ENCODE measurements at places on chromosomes 12 and 14.

DNA sequence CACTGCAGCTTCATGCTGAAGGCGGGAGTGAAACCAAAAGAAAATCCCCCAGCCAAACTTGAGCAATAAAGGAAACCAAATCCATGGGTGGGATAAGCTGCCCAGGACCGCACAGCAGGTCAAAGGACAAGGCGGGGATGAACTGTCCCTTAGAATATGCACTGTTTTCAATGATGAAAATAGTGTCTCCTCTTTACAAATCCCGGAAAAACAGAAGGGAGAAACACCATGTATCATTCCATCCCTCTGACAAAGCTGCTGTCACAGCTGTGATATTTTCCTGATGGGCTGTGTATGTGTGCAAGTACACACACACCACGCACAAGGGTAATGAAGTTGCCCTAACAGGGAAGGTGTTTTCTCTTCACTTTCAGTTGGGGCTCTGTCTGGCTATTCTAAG, 70.3 kb downstream of the ACTN1 start:
- no peak for DNase-seq

DNA sequence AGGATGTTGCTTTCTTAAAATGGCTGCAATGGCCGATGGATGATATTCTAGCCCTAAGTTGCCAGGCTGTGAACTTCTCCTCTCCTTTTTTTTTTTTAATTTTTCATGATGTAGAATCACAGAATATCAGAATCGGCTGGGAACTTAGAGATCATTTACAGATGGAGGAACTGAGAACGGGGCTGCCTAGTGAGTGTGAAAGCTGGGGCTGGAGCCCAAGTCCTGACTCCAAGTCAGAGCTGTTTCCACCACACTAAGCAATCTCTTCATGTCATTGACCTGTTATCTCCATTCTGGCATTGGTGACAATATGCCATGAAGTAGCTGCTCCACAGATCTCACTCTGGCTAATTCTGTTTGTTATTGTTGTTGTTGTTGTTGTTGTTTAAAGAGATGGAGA, 121.7 kb downstream of the SLC38A1 start:
- DNase-seq: no peak

DNA sequence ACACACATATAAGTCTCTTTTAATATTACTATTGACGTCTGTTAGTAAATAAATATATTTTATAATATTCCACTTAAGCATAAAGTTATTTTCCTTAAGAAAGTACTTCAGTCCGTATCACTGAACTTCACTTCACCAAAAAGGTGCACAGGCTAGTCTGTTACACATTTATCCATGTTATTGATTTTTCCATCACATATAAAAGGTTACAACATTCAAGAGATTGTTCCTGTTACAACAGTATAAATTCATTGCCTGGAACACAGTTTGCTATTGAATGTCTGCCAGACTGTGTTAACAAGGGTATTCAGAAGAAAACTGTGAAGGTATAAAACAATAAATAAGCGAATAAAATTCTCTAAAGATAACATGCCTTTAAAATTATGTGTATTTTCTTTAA, 175.9 kb downstream of the NTS start:
- no peak for DNase-seq

DNA sequence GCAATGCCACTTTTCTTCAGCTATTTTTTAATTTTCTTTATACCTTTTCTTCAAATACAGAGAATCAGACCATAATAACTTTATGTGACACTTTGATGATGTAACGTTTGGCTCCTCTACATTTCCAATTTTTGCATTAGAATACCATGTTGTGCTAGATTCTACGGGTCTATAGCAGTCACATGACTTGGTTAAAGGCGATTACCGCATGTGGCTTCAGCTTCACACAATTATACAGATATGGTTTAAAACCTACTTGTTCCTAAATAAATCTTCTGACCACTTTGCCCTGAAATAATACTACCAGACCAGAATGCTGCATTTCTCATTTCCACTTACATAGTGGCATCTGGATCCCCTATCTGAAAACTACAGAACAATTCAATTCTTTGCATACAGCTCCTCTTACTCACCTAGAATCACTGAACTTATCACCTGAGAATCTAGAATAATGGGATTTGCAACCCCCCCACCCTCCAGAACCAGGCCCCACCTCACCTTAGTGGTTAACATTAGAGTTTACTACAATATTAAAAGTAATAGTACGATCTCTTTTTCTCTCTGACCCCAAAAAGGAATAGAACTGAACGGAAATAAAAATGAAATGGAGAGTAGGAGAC, 1.3 kb downstream of the MAX start:
- no peak for DNase-seq

DNA sequence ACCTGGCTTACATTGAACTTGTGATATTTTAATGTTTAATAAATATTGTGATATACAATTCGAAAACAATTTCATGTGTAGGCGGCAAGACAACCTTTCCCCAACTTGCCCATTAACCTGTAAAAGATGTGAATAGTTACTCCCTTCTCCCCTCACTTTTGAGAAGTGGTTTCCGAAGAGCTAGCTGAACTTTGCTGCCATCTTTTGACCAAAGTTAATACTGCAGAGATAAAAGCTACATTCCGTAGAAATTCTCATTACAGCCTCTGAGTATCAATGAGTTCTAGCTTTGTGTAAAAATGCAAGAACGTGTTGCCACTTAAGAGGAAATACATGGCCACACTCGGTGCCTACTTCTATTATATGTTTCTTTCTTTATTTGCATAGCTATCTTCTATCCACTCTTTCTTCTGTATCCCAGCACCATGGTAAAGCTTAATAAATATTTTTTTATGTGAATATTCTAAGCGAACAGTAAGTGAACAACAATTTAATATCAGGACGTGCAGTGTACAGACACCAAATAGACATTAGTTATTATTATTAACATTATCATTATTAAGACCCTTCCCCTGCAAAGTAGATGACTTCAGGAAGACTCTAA, 105.1 kb upstream of the TMEM260 start:
- DNase-seq: no peak

- no peak for DNase-seq
These were observed 58.8 kb downstream of the CCER1 start for GRCh38 chr12:90896164-90896563.

DNA sequence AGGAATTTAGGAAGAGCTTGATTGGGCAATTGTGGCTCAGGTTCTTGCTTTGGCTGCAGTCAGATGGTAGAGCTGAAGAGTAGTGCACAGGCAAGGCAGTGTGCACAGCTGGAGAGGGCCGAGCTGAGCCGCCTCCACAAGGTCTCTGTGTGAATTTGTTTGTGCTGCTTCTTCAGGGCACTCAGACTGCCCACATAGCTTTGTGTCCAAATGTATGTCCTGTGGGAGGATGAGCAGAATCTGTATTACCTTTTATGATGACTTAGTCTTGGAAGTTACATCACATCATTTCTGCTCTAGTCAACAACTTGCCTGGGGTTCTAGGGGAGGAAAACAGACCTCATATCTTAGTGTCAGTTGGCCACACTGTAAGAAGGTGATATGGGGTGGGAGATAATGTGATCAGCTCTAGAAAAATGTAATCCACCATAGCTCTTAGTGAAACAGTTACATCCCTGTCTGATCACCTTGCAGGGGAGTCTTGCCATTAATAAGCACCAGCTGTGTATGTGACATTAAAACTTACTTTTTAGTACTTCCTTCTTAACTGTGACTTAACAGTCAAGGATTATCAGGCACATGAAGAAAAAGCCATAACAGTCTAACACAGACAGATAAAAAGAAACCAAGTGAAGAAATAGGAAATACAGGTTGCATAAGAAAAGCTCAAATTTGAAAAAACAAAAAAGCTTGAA, 53.4 kb downstream of the RCOR1 start:
- no peak for DNase-seq

DNA sequence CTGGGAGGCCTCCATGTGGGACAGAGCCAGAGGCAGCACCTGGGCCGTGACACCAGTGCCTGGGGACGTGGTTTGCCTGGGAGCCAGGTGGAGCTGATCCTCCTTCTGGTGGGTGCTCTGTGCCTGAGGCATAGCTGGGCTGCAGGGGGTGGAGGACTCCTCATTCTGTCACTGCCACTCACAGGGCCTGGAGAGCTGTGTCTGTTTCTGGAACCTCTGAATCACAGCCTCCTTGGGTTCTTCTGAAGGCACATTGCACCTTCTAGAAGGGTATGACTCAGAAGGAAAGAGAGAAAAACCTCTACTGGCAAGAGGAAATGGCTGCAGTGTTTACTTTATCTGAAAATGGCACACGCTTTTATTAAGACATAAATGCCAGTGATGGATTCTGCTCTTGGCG, 659.8 kb downstream of the VRK1 start:
- DNase-seq: no peak

GRCh38 chr12:94534774-94535509, 75.3 kb upstream of the CEP83 start:
- no peak for DNase-seq

- DNase-seq: peak; percentile 55
These were observed 12.4 kb downstream of the MSI1 start for GRCh38 chr12:120356567-120357030.

- no peak for DNase-seq
These were observed 136.9 kb downstream of the FUT8 start for GRCh38 chr14:65549429-65549828.

DNA sequence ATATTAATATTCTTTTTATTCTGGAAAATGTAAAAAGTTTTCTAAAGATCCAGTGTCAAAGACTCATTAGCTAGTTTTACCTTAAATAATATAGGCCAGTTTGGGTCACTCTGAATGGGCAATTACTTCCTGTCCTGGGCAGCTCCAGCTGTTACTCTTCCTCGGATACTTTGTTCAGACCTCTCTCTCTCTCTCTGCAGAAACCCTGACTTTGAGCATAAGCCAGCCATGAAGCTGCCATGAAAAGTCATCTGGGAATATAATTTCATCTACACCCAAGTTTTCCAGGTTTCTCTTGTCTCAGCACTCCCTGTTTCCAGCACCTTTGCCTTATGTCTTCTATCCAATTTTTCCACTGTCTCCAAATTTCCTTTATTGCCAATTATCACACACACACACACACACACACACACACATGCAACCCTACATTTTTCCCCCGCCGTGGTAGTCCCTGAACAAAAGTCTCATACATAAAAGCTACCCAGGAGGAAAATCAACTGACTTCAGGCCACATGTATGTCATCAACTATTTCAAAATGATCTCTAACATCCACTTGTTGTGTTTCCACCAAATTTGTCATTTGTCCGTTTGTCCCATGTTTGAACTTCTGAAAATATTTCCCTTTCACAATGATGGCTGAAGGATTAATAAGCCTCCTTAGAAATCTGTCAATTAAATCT, 318.1 kb downstream of the SSPN start:
- no peak for DNase-seq

- no peak for DNase-seq
These were observed 59.6 kb downstream of the DIP2B start for GRCh38 chr12:50564237-50564947.

DNA sequence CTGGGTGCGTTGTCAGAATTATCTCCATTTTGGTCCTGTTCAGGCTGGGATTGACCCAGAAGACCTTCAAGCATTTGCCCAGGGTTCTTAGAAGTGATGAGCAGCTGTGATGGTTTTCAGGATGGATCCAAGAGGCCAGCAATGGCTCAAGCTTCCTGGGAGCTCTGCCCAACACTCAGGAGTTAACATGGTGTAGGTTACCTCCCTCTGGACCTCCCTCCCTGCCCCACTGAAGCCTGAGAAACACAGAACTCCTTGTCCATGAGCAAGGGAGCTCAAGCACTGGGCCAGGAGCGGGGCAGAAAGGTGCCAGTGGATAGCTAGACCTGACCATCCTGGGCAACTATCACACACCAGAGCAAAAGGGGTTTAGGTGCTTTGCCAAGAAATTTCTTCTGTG, 148.4 kb upstream of the FKBP4 start:
- DNase-seq: no peak

DNA sequence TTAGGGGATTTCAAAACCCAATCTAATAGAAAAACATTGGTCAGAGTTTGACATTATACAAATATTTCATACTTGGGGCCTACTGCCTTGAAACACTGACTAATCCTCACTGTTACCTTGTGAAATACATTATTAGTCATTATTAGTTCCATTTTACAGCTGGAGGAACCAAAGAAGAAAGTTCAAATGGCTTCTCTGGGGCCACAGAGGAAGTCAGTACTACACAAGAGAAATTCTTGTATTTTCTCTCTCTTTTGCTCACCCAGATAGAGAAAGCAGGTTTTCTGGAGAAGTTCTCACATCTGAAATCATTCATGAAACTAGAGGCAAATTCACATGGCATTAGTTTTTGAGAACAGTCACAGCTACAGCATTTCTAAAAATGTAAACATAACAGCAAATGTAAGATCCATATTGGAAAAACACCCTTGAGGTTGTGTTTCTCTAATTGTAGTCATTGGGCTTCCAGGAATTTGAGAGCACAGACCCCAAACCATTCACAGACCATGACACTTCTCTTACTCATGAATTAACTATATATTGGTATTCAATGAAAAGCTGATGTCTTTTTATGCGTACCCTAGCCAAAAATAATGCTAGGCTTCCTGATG, 83.0 kb downstream of the LLPH start:
- DNase-seq: no peak

GRCh38 chr14:105430565-105430964, 10.9 kb downstream of the MTA1 start:
- no peak for DNase-seq

DNA sequence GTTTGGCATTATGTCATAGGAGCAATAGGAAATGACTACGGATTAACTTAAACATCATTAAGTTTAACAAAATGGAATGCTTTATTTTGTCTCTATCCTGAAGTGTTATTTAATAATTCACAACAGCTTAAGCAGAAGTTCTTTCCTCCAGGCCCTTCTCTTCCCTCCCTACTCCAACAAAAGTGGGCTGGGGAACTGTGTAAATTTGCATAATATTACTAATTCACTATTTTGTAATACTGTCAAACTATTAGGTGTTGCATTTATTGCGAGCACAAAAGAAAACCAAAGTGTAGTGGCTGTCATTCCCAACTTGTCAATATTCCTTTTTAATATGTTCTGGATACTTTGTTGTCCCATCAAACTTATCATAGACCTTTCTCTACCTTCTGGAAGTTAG, 69.8 kb downstream of the ATG14 start:
- DNase-seq: no peak

- DNase-seq: no peak
These were observed 127.6 kb downstream of the SLC25A47 start for GRCh38 chr14:100450736-100451135.

- DNase-seq: no peak
These were observed 109.4 kb downstream of the DACT1 start for GRCh38 chr14:58747181-58747580.

GRCh38 chr12:79415746-79416435, 274.9 kb downstream of the PAWR start:
- no peak for DNase-seq

DNA sequence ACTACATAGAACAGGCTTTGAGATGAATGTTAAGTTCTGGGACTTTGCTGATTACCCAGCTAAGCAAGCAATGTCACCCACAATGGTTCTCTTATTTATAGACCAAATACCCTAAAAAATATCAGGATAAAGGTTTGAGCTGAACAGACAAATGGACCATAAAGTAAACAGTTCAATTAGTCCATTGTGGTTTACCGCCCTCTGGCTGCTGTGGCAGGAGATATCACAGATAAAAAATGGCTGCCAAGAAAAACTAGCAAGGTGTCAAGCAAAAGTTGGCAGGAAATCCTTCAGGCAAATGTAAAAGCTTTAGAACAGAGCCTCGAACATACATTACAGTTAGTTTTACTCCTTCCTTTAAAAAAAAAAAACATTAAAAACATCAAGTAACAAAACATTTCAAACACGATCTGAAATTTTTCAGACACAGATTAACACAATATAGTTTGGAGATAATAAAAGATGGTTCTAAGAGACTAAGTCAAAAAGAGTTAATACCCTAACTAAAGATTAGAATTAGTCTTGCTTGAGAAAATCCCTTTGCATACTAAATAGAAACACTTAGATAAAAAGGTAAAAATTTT, 41.3 kb downstream of the MED13L start:
- no peak for DNase-seq
